ENCODE measurements at places on chromosomes 4 and X. TPM values are rescaled to one million over a fixed set of nuclear protein-coding genes. Genes with fewer than 3 reads are reported as not detected.

DNA sequence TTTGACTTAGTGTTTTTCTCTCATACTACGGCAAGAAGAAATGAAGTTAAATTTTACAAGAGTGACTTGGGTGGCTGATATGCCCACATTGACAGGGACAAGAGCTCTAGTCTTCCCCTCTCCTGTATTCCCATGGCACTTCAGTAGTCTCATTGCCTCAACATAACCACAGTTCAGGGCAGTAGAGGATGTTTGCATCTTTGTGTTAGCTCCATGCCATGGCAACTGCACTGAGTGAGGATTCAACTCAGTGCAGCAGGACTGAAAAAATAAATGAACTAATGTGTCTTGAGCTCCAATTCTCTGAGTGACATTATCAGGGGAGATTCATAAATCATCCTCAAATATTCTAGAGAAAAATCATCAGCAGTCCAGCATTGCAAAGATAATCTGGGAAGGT, 78.8 kb downstream of the TET2 start:
- no peak for DNase-seq

DNA sequence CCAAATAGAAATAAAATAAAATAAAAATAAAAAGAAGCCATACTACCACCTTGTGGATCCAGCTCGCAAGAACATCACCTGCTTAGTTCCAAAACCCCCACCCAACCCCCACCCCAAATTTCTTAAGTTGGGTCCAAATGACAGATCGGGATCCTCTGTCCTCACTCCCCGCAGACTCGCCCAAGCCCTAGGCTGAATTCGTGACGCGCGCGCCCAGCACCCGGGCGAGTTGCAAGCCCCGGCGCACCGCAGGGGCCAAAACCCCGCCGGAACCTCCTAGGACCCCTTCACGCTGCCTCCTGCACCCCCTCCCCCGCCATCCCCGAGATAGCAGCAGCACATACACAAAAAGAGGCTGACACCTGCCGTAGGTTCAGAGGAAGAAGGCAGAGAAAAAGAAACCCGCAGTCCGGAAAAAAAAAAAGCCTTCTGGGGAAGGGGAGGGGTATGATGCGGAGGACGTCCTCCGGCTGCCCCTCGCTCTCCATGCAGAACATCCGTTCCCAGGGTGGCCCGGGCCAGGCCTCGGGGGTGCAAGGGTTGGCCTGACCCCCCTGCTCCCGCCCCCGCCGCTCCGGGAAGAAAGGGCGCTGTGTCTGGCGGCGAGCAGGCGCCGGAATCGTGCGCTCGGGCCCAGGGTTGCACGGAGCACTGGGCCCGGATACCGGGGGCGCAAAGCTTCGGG, 2.6 kb downstream of the NLGN4X start:
- no peak for DNase-seq

GRCh38 chrX:128897621-128898020, 625.7 kb downstream of the SMARCA1 start:
- DNase-seq = no peak

DNA sequence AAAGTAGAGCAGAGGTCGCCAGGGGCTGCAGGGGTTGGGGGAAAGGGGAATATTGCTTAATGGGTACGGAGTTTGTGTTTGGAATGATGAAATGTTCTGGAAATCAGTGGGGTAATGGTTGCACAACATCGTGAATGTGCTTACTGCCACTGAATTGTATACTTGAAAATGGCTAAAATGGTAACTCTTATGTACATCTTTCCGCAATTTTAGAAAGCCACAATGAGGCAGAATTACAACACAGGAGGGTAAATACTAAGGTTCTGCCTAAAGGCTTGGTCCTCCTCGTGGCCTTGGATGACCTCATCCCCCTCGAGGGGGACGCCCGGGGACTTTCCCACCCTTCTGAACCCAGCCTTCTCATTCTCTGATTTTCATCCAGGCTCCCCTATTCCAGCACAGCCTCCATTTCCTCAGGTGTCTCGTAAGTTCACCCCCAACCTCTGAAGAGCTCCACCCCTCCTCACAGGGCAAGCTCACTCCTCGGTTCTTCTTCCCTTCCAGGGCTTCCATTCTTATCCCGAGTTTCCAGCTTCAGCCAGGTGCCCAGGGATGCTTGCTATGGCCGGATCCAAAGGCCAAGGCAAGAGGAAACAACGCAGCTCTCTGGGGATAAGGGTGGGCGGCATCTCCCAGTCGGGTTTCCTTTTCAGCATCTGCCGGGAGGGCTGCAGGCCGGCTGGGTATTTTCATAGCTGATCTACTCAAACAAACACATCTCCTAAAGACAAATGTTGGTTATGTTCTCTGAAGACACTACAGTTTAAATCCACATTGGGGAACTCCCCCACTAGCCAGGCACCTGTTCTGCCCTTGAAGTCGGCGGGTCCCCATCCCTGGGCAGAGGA, 71.3 kb upstream of the ACSL1 start:
- no peak for DNase-seq

DNA sequence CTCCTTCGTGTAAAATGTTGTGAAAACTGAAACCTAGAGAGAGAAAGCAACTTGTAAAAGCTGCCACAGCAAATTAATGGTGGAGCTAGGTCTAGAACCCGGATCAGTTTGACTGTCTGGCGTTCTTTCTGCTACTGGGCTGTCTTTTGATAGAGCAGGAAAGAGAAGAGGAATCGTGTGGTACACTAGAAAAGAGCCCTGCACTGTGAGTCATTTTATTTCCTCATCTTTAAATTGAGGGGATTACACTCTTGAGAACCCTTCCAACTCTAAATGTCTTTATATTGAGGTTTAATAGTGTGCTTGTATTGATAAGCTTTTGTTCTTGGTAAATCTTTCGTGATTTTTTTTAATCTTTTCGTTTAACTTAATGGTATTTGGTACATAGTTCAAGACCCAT, 4.3 kb downstream of the WDR44 start:
- no peak for DNase-seq

The OTC gene
- total RNA-seq = 0.41 TPM

DNA sequence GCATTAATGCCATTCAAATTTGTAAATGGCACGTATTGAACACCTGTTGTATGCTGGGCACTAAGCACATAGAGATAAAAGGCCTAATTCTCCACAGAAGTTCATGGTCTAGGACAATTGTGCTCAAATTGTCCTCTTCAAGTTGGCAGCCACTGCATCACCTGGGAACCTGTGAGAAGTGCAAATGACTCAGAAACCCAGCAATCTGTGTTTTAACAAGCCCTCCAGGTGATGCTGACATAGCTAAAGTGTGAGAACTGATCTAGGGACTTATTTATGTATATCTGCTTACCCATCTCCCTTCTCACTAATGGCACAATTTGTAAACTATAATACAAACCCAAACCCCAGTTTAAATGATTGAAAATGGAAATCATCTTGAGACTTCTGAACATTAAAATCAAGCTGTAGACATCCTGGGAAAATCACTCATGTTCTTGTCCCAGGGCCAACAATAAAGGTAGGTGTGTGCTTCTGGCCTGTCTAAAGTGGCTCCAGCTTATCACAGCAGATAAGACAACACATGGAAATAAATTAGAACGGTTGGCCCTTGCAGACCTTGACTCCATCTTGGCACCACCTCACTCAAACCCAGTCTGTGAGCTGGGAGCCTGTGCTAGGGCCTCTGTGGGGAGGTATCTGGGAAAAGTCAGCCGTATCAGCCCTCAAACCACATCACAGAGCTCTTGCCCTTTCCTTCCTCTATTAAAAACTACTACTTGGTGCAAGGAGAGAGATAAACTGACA, 46.8 kb downstream of the UCHL1 start:
- no peak for DNase-seq

DNA sequence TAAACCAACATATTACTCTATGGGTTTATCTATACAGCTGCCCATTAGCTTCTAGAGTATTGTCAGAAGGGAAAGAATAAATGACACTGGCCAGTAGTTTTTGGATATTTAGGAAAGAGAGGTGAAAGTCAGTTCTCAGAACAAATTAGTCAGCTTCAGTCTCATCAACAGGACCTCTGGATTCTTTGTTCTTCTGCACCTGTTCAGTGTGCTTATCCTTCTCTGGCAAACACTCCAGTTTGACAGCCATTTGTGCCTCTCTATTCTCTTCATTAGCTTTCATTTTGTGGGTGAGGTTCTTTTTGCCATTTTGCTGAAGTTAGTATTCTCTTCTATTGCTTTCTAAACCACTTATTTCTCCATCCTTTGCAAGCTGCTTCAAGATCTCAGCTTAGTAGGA, 107.0 kb downstream of the PCDH18 start:
- no peak for DNase-seq

- DNase-seq = no peak
Observed at GRCh38 chrX:10744007-10744406, 123.6 kb upstream of the MID1 start.

- DNase-seq = no peak
Observed at GRCh38 chr4:7549866-7550265, 115.1 kb upstream of the PSAPL1 start.

DNA sequence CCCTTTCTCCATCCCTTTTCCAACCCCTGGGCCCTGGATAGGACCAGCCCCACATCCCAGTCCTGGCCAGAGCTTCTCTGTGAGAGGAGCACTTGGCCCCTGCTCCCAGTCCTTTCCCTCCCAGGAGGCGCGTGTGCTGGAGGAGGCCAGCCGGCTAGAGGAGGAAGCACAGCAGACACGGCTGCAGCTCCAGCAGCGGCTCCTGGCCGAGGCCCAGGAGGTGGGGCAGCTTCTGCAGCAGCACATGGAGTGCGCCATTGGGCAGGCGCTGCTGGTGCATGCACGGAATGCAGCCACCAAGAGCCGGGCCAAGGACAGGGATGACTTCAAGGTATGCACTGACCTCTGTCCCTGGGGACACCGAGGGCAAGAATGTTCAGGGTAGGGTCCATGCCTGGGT, 87.5 kb downstream of the EVC start:
- no peak for DNase-seq

DNA sequence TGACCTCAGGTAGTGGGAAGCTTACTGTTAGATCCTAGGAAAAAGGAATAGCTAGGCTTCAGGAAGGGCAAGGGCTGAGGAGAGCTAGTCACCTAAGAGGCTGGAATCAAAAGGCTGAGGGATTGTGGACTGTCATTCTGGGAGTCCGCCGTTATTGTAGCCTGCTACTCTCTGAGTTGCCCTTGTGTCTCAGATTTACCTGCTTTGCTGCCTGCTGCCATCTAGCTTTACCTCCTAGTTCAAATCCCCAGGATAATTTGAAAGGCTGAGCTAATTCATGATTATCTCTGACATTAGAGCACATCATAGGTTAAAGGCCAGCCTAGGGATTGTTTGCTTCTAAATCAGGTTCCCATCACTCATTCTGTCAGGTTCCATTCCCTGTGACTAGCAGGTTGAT, 120.2 kb downstream of the FHIP1A start:
- DNase-seq = no peak

GRCh38 chr4:91527056-91527455, 776.7 kb upstream of the GRID2 start:
- no peak for DNase-seq

The GLRB gene
- 44.0 TPM for total RNA-seq

DNA sequence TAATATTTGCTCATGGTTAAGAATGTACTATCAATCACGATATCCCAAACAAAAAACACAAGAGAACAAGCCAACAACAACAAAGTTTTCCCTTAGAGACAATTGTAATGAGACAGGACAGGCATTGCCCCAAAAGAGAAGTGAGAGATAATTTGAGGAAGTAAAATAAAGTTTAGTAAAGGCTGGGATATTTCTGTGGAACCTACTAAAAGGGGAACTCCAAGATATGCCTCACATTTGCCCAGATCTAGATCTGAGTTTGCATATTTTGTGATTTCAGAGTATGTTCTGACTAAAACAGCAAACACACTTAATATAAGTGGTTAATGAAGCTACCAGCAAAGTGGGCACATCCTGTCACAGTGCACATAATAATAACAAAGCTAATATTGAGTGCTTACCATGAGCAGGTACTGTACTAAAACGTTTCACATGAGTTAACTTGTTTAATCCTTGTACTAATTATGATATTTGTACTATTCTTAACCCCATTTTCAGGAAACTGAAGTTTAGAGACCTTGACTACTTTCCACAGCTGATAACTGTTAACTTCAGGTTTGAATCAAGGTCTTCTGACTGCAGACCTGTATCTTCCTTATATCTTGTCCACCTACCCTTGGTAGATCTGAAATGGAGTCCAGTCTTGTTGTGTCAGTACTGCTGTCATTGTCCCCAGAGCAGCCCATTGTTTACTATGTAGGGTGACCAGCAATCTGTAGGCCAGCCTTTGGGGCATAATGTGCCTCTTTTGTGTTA, 26.0 kb upstream of the BMP2K start:
- no peak for DNase-seq

The RTL9 gene
- total RNA-seq = under 0.01 TPM

DNA sequence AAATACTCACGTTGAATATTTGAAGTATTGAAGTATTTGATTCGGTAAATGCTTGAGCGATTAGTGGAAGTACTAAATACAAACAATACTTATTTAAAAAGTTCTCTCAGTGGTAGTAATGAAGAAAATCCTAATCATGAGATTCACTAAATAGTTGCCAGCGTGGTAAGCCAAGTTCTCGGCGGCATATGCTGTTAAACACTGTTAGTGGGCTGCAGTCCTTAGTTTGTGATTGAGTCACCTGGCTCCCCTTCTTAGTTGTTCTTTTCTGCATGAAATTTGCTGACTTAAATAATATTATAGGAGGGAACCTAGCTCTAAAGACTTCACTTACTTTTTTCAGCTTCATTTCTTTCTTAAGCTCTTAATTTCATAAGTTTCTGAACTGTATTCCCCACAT, 51.4 kb downstream of the STIM2 start:
- DNase-seq = no peak

DNA sequence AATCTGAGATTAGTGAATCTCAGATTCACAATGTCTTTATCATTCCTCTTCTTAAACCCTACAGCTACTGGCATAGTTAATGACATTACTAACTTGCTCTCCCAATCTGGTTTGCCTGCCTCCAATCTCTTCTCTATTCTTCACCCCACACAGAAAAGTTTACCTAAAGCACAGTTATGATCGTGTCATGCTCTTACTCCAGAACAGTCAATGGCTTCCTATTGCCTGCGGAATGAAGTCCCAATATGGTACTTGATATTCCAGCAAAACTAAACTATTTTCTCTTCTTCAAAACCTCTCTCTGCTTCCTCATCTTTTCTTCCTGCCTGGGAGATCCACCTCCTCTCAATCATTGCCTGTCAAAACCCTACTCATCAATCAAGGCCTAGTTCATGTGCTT, 3.4 kb upstream of the PRPS1 start:
- DNase-seq = no peak
